IPS DF 19.7 (cell line): ENCODE measurements at places on chromosomes 5 and 9.

- no peak for DNase-seq
Measured at GRCh38 chr9:127537014-127537413, 75.1 kb upstream of the STXBP1 start.

GRCh38 chr9:119289740-119290433 is 79.3 kb downstream of the BRINP1 start:
- no peak for DNase-seq

- no peak for DNase-seq
Measured at GRCh38 chr5:152730176-152730575, 325.1 kb upstream of the NMUR2 start.

DNA sequence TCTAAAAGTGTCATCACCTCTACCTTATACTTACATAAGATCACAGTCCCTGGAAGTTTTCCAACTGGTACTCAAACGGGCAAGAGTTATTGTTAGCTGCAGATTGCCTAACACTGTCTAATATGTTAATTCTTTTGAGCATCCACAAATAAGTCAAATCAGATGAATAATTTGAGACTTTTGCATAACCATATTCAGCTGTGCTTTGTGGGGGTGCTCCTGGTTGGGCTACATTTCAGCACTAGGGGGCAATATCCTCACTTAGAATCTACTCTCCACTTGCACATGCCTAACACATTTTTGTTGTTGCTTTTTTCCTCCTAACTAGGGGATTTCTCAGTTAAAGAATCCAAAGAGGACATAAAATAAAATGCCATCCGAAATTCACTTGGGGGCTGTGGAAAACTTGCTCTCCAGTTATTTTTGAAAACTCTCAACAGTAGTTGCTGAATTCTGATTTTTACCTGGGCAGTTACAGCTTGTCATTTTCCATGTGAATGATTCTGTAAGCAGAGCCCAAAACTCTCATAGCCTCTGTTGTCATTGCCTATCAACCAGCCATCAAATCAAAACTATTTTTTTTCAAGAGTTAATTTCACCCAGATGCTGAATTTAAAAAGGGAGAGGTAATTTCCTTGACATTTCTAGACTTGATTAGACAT is 71.5 kb downstream of the TRIM36 start:
- no peak for DNase-seq

- DNase-seq: no peak
Measured at GRCh38 chr9:134433909-134434882, 107.9 kb downstream of the RXRA start.

GRCh38 chr9:121893786-121894185 is 199.3 kb downstream of the TTLL11 start:
- no peak for DNase-seq

GRCh38 chr9:96501633-96502538 is 51.9 kb downstream of the HABP4 start:
- DNase-seq: no peak

- no peak for DNase-seq
Measured at GRCh38 chr5:149759986-149760853, 30.1 kb downstream of the PPARGC1B start.

DNA sequence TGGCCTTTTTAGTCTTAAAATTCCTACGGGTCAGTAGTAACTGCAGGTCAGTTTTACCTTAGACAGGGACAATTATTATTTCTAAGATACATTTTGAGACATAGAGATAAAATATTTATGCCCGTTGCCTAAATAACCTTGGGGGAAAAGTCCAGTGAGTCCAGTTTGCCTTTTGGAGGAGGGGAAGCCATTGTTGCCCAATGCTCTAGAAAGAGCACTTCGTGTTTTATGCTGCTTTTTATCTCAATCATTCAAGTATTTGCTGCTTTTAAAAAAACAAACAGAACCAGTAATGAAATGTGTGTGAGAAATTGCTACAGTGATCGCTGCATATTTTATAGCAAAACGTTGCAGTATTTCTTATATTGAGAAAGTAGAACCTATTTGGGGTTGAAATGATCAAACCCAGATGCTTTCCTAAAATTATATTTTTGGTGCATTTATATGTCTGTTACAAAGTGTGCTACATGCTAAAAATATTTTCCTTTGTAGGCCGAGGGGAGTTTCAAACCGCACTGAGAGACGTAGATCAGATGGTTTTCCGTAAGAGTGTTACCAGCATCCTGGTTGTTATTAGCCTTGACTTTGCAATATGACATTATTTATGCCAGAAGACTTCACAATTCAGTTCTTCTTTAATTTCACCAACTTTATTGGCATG is 266.8 kb downstream of the AOPEP start:
- no peak for DNase-seq

DNA sequence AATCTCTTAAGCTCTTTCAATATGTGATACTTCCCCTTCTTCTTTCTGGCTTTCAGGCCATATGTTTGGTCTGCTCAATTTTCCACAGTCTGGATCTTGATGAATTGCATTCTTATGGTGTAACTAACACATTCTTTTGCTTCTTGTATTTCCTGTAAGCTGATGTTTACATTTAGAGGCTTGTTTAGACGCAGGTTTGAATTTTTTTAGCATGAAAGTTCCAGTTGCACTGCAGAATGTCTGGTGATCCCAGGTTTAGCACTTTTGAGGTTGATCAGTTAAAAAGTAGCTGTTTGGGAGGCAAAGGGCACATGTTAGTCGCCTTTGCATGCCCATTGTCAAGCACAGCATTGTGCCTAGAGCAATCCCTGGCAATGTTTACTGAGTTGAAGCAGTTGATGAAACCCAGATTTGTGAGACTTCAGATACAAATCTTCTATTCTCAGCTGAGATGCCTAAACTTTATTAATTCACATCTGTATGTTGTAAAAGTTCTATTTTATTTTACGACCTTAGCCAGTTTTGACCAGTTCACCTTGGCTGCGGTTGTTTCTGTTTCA is 59.6 kb upstream of the SPATA31C2 start:
- DNase-seq: no peak

- DNase-seq: no peak
Measured at GRCh38 chr9:26131886-26132285, 453.6 kb upstream of the TUSC1 start.

GRCh38 chr5:2371419-2371710 is 380.1 kb downstream of the IRX2 start:
- DNase-seq: no peak

GRCh38 chr5:120886351-120886860 is 422.3 kb downstream of the PRR16 start:
- no peak for DNase-seq

GRCh38 chr9:113454914-113455761 is 8.4 kb upstream of the RGS3 start:
- no peak for DNase-seq

GRCh38 chr9:92756792-92757191 is 7.8 kb downstream of the BICD2 start:
- DNase-seq: no peak

DNA sequence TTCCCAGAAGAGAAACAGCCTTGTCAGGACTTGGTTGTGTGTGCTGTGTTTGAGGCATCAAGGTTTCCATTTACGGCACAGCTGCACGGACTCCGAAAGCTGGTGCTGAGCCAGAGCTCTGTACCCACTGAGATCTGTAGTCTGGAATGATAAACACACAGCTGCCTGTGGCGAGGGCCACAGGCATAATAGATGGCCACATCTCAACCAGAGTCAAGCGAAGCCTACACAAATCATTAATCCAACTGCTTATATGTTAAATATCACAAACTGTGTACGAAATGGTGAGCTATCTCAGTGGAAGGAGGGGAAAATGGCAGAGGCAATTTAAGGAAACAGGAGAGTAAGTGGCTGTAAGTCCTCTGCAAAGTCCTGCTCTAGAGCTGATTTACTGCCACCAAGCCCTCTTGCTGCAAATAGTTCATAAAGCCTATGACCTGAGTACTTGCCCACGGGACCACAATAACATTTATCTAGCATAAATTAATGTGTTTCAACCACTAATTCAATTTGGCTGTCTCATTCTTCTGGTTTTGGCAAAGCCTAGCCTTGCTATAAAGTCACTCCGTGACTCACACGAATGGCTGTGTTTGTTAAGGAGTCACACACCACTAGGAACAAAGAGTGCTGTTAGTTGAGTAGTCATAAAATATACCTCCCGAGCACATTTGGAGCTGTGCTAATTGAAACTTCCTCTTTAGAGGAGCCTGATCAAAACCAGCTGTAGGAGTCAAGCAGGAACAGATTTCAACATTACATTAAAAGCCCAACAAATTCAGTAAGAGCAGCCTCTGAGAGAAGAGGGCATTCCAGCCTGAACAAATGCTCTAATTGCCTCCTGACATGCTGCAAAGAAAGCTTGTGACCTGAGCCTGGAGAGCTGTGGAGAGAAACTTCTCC is 738.6 kb upstream of the ZNF608 start:
- no peak for DNase-seq

DNA sequence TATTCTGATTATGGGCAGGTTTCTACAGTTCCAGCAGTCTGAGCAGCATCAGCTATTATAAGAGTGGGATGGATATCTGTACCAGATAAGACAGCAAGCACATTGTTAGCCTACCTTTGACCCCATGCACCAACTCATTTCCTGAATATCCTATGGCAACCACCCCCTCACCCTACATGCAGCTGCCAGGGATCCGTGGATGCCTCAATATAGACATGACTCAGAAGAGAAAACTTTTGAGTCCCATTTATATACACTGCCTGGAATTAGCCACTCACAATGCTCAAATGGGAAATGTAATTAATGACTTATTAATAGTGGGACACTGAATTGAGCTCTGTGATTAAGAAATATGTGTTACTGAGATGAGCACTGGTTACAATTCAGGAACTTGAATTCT is 124.4 kb downstream of the SSBP2 start:
- no peak for DNase-seq

GRCh38 chr5:173327084-173327947 is 898 bp downstream of the STC2 start:
- no peak for DNase-seq

DNA sequence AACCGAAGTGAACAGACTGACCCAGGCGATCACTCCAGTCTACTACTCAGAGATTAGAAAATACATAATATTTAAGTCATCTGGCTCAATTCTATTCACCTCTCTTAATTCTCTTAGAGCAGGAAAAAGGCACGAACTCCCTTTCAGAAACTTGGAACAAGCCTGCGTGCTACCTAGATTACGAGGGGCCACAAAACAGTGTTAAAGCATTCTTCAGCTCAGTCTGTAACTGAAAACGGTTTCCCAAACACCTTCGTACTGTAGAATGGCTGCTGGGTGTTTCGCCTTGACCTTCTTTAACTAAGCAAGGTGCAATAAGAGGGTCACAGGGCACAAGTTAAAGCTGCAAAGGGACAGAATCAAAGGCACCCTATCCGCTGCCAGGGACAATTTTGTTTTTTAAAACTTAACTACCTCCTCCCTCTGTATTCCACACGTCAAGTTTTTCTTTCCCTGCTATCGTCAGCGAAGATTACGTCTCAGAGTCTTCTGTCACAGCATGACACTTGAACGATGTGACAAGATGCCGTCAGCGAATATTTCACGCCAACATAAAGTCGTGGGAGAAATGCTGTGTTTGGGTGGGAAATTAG is 687 bp downstream of the LYSMD3 start:
- no peak for DNase-seq

GRCh38 chr9:6098431-6098830 is 83.0 kb upstream of the RANBP6 start:
- no peak for DNase-seq

GRCh38 chr9:82382887-82383616 is 394.5 kb downstream of the SPATA31D1 start:
- peak; percentile 33 for DNase-seq

DNA sequence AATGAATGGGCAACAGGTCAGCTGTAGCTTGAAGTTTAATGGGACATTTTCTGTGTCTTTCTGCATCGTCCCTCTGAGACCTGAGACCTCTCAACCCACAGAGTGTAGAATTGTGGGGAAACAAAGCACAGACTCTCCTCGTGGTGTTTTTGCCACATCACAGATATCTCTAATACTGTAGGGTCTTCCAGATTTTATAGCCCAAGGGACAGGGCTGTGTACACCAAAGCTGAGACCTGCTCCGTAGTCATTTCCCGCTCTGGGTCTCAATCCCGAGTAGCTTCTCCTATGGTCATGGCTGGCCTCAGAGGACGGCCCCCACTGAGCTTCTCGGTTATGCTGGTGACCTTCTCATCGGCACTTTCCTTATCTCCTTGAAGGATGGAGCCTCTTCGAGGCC is 14.9 kb upstream of the CLK4 start:
- no peak for DNase-seq

- DNase-seq: no peak
Measured at GRCh38 chr9:88623698-88624097, 88.7 kb downstream of the NXNL2 start.

- DNase-seq: no peak
Measured at GRCh38 chr9:78370991-78371390, 74.1 kb downstream of the PSAT1 start.

GRCh38 chr5:88979244-88979643 is 96.3 kb upstream of the MEF2C start:
- no peak for DNase-seq

GRCh38 chr5:43638107-43638506 is 35.1 kb downstream of the NNT start:
- DNase-seq: no peak

- DNase-seq: no peak
Measured at GRCh38 chr5:164748861-164749260, 1243.4 kb downstream of the MAT2B start.

GRCh38 chr9:5688109-5688508 is 59.2 kb downstream of the RIC1 start:
- DNase-seq: no peak
